ENCODE measurements at places on chromosomes 1 and 21.
A peak's percentile ranks its signal among the peaks of the same experiment; 100 is the strongest.

DNA sequence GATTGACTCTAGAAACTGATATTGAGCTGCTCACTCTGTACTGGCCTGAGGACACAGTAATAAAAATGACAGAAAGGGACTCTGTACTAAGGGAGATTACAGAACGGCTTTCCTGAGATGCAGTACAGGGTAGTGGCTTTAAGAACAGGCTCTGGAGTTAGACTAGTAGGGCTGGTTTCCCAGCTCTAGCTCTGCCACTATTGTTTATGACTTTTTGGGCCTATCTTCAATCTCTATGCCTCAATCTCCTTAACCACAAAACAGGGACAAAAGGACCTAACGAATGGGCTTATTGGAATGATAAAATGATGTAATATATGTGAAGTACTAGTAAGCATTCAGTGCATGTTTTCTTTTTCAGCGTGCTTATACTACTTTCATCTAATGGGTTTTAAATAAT, 1.4 kb downstream of the DEPDC1 start:
- DNase-seq: no peak

DNA sequence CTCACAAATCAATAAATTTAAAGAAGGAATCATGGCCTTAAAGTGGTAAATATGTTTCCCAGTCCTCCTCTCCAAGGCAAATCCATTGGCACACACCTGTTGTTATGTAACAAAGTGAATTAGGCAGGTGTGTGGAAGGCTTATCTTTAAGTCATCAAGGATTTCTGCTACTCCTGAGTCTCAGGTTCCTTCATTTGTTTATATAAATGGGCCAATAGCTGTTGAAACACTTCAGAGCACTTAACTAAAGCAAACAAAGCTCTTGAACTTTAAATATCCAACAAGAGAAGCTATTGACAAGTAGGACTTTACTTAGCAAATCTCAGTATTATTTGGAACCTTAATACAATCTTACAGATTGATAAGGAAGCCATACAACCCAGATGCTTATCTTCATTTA, 99.3 kb upstream of the ESRRG start:
- DNase-seq: no peak

GRCh38 chr1:79714664-79715063, 708.1 kb upstream of the ADGRL4 start:
- DNase-seq: no peak

DNA sequence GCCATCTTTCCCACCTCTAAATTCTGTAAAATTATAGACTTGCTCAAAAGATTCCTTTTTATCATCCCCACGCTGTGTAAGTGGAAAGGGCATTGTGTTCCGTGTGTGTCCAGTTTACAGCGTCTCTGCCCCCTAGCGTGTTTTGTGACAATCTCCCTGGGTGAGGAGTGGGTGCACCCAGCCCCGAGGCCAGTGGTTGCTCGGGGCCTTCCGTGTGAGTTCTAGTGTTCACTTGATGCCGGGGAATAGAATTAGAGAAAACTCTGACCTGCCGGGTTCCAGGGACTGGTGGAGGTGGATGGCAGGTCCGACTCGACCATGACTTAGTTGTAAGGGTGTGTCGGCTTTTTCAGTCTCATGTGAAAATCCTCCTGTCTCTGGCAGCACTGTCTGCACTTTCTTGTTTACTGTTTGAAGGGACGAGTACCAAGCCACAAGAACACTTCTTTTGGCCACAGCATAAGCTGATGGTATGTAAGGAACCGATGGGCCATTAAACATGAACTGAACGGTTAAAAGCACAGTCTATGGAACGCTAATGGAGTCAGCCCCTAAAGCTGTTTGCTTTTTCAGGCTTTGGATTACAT, 61.9 kb downstream of the POFUT2 start:
- DNase-seq: no peak

DNA sequence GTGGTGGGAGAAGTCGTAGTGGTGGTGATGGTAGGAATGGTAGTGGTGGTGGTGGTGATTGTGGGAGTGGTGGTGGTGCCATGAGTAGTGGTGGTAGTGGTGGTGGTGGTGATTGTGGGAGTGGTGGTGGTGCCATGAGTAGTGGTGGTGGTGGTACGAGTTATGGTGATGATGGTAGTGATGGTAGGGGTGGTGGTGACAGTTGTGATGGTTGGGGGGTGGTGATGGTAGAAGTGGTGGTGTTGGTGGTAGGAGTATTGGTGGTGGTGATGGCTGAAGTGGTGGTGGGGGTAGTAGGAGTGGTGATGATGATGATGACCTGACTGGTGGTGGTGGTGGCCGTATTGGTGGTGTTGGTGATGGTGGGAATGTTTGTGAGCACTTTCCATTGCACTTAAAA, 107.1 kb downstream of the DISC1 start:
- no peak for DNase-seq

- no peak for DNase-seq
These were observed 222.3 kb downstream of the BARHL2 start for GRCh38 chr1:90494748-90495282.

DNA sequence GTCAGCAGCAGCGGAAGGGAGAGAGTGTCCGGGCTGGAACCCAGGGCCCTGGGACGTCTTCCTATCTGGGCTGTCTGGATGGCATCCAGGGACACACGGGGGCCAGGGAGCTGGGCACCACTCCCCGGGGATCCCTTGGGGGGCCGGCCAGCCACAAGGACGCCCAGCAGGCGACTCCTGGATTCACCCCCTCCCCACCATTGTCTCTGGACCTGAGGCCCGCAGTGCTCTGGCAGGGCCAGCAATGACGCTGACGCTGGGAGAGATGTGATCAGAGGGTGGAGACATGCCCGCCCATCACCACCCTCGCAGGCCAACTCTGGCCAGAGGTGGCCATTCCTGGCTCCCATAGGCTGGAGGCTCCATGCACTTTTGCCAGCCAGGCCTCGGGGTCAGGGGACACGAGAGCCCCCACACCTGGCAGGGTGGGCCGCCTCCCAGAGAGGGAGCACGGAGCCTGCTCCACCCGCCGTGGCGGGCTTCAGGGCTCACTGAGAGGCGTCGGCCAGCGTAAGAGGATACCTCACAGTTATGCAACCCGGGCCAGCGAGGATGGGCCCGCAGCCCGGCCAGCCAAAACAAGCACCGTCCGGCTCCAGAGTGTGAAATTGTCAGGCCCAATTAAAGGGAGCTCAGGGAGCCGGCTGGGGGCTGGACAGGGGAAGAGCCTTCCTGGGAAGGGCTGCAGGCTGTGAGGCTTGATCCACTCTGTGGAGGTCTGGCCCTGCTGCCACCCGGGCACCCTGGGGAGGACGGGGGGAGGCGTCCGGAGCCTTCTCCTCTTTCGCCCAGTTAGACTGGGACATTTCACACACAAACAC, 10.3 kb downstream of the ACTRT2 start:
- DNase-seq: no peak

DNA sequence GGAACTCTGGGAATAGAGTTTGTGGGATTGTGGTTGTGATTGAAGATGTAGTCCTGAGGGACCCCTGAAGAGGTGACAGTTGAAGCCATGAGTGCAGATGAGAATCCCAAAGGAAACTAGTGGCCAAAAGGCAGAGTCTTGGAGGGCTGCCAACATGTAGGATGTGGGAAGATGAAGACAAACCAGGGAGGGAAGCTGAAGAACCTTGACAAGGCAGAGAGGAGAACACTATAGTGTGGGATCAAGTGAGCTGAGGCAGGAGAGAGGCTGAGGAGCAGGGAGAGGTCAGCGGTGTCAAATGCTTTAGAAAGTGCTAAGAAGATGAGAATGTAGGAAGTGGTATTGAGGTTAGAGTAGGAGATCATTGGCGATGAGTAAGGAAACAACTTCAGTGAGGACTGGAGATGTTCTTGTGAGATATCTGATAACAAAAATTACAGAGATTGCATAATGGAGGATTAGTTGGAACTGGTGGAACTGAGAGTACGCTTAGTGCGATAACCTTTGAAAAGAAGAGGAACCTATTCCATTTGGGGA, 88.5 kb upstream of the VCAM1 start:
- no peak for DNase-seq

- no peak for DNase-seq
These were observed 66.4 kb upstream of the SOD1 start for GRCh38 chr21:31592963-31593560.

- DNase-seq: no peak
These were observed 20.6 kb downstream of the MEF2D start for GRCh38 chr1:156480016-156480370.

DNA sequence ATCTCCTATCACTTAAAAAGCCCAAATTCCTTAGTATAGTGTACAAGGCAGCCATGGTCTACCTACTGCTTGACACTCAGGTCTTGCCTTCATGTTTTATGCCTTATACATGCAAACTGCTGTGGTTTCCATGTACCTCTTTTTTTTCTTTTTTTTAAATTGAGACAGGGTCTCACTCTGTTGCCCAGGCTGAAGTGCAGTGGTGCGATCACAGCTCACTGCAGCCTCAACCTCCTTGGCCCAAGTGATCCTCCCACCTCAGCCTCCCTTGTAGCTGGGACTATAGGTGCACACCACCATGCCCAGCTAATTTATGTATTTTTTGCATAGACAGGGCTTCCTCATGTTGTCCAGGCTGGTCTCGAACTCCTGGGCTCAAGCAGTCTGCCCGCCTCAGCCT, 8.0 kb downstream of the CD55 start:
- DNase-seq: no peak

DNA sequence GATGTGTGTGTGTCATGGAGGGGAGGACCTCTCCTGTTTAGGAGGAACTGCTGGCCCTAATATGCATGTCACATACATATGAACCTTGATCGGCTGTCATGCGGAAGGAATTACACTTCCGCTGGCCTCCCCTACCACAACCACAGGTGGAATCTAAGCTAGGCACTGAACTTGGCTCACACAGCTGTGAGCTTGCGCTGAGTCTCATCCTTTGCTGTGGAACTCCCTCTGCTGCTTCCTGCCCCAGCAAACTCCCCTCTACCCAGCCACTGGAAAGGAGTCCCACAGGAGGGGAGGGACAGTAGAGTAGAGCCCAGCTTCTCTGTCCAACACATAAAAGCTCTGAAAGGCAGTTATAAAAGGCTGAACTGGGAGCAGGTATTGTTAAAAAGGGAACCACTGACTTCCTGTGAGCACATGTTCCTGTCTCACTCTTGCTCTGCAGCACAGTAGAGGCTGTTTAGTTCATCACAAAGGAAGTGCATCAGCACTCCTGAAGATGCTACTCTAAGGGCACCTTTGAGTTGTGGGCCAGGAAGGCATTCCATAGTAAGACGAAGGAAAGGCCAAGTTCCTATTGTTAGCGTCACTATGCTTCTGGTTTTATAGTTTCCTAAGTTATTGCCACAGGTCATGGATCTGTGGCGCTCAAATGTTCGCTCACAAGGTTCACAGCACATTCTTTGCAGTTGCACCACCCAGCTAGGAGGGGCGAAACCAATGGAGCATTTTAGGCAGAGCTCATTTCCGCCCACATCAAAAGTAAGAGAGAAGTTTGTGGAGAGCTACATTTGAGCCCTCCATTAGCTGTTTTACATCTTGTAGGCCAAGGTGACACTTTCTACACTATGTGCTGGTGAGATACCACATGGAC, 17.7 kb upstream of the PTPRC start:
- DNase-seq: peak; percentile 47

GRCh38 chr1:165254376-165254775, 102.1 kb downstream of the LMX1A start:
- DNase-seq: no peak

- DNase-seq: no peak
These were observed 51.5 kb downstream of the DMRTA2 start for GRCh38 chr1:50371749-50372148.

DNA sequence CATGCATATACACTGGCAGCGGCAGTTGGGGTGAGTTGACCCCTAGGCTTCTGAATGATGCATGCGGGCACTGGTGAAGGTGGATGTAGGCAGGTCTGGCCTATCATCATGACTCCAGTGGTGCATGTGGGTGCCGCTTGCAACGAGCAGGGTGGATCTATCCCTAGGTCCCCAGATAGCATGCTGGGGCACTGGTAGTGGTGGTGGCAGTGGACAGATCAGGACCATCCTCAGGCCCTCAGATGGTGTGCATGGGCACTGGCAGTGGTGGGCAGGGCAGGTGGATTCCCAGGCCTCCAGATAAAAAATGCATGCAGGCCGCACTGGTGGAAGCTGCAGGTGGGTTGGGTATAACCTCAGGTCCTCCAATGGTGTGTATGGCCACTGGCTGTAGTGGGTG, 52.4 kb downstream of the CATSPERE start:
- DNase-seq: no peak

DNA sequence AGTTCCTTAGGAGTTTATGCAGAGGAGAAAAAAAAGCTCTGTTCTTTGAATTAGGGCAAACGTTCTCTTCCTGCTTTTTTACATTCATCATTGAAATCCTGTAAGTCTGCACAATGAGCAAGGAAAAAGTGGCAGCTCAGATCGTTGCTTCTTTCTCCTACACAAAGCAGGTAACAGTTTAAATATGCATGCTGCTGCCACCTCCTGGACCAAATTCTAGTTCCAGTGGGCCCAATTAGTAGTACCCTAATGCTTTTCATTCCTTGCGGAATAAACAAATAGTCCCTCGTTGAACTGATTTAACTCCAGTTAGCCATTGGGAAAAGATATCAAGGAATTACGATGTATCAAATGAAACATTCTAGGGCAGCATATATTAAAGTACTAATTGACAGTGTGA, 20.1 kb downstream of the YTHDF2 start:
- no peak for DNase-seq

DNA sequence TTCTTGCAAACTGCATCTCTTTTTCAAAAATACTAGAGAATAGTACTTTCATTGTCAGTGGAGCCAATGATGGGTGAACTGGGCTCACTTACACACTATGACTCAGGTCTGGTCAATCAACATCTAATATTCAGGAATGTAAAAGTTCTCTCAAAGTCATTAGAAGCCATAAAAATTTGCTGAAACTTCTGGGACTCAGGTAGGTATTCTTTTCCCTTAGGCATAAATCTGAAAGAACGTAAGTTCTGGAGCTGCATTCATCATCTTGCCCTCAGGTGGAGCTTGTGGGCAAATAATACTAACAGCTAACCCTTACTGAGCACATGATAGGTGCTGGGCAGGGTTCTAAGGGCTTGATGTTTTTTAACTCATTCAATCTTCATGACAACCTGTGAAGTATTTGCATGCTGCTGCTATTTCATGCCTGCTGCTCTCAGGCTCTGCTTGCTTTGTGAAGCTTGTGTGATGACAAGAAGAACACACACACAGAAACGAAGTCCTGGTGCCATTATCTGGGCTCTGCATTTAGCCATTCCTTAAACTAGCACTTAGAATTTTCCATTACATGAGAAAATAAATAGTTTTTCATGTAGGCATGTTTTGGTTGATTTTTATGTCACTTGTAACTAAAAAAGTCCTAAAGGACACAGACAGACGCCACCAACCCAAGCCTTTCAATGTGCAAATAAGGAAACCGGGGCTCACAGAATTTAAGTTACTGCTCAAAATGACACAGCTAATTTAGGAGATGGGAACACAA, 394.2 kb upstream of the LYPLAL1 start:
- no peak for DNase-seq

DNA sequence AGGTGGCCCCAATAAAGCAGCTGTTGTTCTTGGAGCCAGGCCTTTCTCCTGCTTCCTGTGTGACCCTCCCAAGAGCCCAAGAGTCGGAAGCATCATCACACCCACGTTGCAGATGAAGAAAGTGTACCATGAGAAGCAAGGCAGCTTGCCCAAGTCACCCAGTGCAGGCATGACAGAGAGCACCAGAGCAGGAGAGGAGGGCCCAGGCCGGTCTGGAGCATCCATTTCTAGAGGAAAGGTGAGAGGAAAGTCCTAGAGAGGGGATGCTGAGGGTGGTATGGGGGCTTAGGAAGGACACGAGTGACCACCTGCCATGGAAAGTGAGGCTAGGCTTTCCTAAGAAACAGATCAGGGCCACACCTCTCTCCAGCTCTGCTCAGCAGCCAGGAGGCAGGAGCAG, 47.0 kb downstream of the C1orf198 start:
- no peak for DNase-seq

- no peak for DNase-seq
These were observed 149.6 kb downstream of the PBX1 start for GRCh38 chr1:164708596-164708995.

GRCh38 chr1:232322162-232322734, 307.7 kb downstream of the SIPA1L2 start:
- DNase-seq: no peak

Data from activated CD8-positive, alpha-beta memory T cell treated with anti-CD3 and anti-CD28 coated beads for 4 hours (primary cell).